LNCaP clone FGC (cell line): ENCODE measurements at places on chromosomes 1 and 21.
A peak's percentile ranks its signal among the peaks of the same experiment; 100 is the strongest.

DNA sequence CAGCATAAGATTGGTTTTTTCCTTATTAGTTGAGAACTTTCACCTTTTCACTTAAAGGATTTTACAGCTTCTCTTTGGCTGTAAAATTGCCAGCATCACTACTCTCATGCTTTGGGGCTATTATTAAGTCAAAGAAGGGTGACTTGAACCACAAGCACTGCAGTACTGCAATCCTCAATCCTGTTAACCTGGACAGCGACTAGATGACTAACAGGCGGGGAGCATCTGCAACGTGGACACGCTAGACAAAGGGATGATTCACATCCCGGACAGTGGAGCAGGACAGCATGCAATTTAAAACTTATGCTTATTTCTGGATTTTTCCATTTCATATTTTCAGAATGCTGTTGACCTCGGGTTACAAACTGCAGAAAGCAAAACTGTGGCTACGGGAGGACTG is 8.1 kb downstream of the ARV1 start:
- no peak for DNase-seq

GRCh38 chr1:205324781-205325180 is 3.2 kb upstream of the NUAK2 start:
- DNase-seq = no peak

DNA sequence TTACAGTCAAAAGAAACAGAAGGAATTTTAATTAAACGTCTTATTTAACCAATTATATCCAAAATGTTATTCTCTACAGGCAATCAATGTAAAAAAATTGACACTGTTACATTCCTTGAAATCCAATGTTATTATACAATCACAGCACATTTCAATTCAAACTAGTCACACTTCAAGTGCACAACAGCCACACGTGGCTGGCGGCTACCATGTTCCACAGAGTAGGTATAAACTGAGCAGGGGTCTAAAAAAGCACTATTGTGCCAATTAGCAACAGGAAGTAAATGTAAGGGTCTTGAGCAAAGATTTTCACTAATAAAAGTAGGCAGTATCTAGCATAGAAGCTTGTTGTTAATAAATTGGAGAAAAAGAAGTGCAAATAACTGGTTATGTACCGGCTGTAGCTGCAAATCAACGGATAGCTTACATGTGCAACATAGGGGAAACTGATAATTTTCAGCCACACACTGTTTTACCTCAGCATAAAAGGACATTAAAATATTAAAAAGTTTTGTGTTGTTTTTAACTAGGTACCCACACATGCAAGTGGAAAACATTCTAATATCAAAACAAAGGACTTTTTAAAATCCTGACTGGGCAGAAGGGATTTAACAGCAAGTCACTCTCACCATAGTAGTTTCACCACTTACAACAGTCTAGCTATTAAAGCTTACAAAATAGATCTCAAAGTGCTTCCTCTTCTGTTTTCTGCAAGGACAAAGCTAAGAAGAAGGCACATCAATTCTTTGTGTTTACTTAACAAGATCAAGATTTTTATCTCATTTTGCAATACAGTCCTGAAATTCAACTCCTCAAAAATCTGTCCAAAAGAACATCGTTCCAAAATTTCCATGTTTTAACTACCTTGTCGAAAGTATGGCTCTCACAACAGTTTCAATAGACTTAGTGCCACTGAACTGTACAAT is 2.5 kb downstream of the CSDE1 start:
- DNase-seq = peak; percentile 64

DNA sequence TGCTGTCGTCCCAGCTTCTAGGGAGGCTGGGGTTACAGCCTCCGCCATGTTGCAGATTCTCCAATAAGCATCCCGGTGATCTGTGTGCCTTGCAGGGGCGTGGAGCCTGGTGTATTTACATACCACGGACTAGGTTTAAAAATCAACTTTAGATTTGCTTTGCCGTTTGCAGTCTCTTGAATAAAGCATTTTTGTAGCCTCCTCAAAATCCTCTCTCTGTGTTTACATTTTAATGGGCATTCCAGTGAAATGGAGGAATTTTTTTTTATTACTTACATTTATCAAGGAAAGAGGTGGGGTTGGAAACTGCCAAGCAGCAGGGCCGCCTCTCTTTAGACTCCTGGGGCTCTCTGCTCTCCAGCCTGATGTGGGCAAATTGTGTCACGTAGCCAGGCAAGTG is 437.5 kb upstream of the VAMP3 start:
- DNase-seq = no peak

DNA sequence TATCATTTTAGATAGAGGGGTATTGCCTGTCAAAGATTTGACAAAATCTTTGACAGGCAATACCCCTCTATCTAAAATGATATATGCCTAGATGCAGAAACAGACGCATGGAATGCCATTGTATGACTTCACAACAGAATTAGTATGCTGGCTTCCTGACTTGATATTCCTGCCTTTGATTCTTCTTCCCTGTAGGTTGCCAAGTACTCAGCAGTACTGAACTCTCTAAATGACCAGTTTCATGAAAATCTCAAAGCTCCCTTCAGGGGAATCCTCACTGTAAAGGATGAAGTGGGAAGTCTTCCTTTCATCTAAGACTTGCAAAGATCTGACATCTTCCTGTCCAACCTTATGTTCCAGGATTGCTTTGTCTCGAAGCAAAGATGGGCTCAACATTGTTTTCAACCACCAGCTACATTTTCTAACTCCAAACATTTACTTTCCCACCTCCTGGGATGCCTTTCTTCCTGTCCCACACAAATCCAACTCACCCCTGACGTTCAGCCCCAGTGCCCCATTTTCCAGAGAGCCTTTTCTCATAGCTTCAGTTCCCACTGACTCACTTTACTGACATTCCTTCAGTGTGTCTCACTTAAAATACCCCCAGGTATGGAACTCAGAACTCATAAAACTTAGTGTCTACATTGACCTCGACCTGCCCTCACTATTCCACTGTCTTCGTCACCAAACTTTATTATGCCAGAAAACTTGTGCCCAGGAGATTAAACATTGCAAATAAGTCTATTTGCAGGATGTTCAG is 67.3 kb upstream of the KCNJ6 start:
- no peak for DNase-seq

DNA sequence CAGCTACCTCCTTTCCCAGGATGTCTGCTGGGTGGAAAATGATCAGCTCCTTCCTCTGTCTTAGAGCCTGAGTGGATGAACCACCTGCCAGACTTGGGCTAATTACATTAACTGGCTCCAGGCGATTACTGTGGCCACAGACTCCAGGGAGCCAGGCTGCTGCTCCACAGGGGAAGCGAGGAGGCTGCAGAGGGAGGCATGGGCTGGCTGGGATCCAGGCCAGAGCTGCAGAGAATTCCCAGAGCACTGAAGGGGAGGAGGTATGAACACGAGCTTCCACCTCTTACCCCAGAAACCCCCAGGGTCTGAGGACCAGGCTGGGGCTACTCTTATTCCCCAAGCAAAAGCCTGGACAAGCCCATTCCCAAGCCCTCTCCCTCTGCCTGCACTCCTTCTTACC is 136.0 kb upstream of the KLHDC7A start:
- DNase-seq = no peak

DNA sequence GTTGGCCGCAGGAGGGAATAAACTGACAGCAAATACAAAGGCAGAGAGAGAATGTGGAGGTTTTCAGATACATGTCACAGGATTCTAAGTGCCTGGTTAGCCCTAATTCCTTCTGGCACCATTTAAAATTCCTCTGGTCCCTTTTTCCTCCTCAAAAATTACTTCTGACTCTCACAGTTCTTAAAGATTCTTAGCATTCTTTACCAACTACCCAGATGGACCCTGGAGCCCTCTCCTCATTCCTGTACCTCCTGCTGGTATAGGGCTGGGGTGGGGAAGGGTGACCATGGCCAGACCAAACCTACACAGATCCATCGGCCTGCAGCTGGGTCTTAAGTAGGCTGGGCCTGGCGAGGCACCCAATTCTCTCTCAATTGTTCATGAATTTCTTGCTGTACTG is 7.2 kb downstream of the MKNK1 start:
- DNase-seq = no peak

DNA sequence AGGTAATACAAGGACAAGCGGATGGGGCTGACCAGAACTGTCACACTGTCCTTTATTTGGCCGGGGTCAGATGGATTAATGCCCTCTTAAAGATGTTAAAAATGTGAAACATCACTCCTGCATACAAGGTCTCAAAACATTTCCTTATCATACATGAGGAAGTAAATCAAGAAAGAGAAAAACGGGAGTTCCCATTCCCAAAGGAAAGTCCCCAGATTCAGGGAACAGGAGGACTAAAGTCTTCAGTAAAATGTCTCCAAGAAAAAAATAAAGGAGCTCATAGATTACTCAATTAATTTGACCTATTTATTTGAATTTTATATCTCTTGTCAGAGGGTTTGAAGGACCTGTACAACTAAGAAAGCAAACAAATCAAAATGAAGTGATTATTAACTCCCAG is 13.4 kb upstream of the HSD11B1 start:
- no peak for DNase-seq

- no peak for DNase-seq
These were observed 16.6 kb downstream of the TRIM45 start for GRCh38 chr1:117104986-117105385.

DNA sequence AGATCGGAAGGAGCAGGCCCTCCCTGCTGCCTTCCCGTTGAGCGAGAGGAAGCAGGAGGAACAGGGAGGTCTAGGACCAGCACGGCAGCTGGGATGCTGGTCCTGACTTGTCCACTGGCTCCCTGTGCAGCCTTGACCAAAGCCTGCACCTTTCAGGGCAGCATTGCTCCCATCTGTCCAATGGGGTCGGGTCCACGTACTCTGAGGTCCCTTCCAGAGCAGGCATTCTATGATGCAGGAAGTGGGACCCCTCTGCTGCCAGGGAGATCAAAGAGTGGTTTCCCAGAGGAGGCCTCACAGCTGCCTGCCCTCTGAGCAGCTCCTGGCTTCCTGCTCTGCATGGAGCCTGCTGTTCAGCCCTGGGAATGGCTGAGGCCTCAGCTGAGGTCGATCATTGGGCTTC is 21.7 kb upstream of the ZNF362 start:
- no peak for DNase-seq

GRCh38 chr1:13494025-13494424 is 19.8 kb downstream of the LRRC38 start:
- no peak for DNase-seq

- no peak for DNase-seq
These were observed 133.6 kb downstream of the TGFBR3 start for GRCh38 chr1:91752324-91752723.

DNA sequence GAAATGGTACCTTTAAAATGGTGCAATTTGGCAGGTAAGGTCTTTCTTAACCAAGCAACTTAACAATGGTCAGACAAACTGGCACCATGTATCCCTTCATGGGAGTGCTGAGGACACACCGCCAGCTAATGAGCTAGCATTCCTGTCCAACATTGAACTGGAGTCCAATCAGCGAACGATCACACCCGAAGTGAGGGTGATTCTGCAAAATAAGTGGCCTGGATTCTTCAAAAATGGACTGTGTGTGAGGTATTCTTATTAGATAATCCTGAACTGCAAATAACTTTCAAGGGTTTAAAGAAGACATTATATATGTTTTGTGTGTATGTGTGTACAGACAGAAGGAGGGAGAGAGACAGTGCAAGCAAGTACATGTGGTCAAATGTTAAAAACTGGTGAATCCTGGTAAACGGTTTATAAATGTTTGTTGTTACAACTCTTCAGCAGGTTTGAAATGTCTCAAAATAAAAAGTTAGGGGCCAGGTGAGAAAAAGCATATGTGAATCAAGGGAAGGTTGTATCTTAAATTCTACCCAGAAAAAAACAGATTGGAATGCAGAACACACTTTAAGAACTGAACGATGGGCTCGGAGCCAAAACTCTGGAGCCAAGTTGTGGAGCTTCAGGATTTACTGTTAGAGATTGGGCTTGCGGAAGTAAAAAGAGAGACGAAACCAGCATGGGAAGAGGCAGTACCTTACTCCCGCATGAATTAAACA is 20.9 kb downstream of the GADD45A start:
- DNase-seq = no peak

GRCh38 chr21:33136847-33137502 is 67.0 kb downstream of the OLIG1 start:
- no peak for DNase-seq

DNA sequence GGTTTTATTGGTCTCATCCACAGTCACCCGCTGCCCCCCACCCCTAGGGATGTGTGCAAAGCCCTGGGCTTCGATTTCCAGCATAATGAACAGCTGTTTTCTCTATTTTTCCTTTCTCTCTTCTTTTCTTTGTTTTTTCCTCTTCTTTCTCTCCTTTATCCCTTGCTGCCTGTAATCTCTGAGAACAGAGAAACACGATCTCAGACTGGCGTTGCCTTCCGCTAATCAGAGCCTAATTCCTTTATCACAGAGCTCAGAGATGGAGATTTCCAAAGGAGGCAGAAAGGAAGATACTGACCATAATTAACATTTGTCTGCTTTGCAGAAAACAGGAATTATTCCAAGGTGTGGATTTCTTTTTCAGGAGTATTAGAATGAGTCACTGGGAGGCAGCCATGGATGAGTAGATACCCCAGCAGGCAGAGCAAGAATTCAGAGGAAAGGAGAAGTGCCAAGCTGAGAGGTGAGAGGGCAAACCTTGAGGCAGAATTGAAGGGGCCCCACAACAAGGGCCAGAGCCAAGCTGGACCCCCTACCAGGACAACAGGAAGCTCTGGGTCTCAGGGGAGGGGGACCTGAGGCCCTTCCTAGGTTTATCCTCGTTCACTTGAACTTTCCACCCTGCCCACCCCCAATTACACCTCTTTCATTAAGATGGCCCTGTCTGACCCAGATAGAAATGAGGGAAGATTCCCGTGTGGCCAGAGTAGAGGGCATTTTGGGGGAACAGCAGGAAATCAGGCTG is 33.3 kb downstream of the MATN1 start:
- no peak for DNase-seq

DNA sequence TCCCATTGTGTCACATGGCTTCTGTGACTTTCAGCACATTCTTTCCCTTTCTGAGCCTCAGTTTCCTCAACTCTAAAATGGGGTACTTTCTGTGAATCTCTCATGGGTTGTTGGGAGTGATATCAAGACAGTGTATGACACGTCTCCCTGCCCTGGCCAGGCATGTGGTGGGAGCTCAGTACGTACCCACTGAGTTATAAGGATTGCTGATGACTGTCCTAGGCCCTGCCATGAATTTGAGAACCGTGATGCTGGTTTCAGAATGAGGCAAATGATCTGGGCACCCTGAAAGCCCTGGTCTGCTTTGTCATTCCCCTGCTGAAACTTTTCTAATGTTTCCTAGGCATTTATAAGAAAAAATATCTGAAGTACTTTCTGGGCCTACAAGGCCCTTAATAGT is 3.6 kb downstream of the ZNF362 start:
- no peak for DNase-seq

DNA sequence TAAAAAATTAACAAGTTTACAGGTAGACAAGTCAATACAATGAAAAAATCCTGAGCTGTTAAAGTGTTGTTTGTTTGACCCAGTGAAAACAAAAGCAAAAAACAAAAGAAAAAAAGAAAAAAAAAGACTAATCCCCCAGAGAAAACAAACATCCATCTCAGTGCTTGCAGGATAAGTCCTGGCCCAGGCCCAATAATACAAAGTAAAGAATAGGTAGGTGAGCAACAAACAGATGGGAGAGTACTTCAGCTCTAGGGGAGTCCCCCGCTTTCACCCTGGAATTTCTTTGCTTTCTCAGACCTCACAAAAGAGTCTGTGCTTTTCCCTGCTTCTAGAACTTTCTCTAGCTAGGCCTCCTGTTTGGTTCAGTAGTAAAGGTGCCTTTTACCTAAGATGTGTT is 70.3 kb downstream of the ABCA4 start:
- DNase-seq = no peak

- DNase-seq = no peak
These were observed 4.3 kb upstream of the GLUL start for GRCh38 chr1:182395906-182396305.
